ENCODE measurements at places on chromosomes 2 and 18.
A peak's percentile ranks its signal among the peaks of the same experiment; 100 is the strongest.

- DNase-seq: no peak
Measured at GRCh38 chr2:231169488-231169887, 28.9 kb upstream of the ARMC9 start.

- DNase-seq: no peak
Measured at GRCh38 chr2:25421820-25422411, 80.2 kb upstream of the DNMT3A start.

DNA sequence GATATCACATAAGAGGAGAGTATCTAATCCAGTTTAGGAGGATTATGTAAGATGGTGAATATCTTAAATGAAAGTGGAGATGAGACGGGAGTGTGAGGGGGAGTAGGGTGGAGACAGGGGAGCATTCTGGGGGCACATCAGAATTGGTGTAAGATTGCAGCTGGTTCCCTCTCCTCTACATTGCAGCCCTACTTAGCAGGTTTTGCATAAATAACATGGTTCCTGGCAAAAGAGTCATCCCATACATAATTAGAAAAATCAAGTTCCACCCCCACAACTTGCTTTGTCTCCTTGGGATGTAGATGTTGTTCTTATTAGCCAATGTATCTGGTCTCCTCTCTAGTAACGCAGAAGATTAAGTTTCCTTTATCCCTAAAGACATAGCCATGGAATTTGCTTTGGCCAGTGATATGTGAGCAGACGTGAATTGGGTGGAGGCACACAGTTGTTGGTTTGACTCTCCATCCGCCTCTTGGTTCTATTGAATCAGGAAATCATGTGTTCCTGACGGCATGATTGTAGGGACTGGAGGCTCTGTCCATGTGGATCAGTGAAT, 137.9 kb downstream of the KLHL14 start:
- DNase-seq: no peak

GRCh38 chr2:131535526-131535925, 7.8 kb downstream of the CCDC74A start:
- no peak for DNase-seq

DNA sequence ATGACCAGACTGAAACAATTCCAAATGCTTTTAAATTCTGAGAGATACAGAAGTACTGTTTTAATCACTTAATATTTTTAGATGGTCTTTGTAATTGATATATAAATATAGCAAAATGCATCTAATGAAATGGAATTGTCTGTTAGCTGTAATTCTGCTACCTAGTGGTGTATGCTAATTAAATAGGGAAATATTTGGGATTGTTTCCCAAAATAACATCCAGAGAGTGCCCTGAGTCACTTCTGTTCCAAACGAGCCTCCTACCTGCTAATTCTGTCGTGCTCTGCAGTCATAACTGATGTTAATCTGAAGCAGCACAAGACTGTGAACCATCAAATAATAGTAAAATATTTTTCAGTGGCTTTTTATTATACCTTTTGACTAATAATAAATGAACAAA, 71.4 kb upstream of the NOSTRIN start:
- DNase-seq: no peak

DNA sequence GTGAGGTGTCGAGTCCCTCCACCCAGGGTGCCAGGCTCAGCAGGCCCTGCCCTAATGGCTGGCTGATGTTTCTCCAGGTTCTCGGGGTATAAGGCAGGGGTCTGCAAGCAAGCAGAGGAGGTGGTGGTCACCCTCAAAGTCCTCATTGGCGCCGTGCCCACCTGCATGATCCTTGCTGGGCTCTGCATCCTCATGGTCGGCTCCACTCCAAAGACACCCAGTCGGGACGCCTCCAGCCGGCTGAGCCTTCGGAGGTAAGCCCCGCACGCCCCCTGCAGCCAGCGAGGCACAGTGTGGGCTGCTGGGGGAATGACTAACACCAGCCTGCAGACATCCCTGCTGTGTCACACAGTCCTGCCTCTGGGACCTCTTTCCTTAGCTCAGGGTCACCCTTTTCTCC, 14.1 kb downstream of the MFSD2B start:
- DNase-seq: no peak

- peak; percentile 47 for DNase-seq
Measured at GRCh38 chr18:3889803-3890202, 439.8 kb downstream of the TGIF1 start.

- DNase-seq: no peak
Measured at GRCh38 chr2:172335736-172336135, 91.7 kb upstream of the ITGA6 start.

DNA sequence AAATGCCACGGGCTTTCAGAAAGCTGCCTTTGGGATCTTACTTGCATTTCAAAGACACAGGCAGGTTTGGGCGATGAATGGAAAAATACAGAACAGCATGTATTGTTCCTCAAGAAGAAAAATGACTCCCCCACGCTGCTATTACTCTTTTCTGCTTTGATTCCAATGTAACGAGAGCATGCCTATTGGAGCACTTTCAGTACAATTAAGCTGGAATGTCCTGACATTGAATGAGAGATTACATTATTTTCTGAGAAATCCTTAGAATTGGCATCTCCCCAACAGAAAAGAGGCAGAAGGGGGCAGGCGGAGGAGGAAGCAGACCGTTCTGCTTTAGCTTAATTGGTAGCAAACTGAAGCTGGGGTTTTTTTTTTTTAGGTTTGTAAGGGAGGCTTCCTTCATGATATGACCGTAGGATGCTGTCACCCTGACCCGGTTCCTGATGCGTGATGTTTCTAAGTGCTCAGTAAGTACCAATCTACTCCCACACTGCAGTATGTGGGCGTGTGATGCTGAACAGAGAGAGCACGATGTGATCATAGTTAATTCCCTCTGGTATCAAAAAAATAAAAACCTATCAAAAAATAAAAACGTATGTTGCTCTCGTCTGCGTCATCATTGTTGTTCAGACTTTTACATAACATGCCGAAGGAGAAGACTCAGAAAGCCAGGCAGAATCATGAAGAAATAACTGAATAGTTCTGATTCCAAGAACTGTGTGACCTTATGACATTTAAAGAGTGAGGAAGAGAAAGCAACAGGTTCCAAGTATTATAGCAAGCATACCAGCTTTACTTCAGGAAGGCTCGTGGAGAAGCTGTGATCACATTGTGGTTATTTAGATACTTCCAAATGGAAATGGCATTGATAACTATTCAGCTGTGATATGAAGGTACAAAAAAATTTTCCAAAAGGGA, 40.5 kb downstream of the LONRF2 start:
- no peak for DNase-seq

GRCh38 chr18:48896875-48897511, 53.8 kb downstream of the SMAD7 start:
- DNase-seq: no peak

- DNase-seq: no peak
Measured at GRCh38 chr18:61738042-61738441, 154.8 kb downstream of the RNF152 start.

- DNase-seq: no peak
Measured at GRCh38 chr18:3441290-3441689, 8.7 kb upstream of the TGIF1 start.

DNA sequence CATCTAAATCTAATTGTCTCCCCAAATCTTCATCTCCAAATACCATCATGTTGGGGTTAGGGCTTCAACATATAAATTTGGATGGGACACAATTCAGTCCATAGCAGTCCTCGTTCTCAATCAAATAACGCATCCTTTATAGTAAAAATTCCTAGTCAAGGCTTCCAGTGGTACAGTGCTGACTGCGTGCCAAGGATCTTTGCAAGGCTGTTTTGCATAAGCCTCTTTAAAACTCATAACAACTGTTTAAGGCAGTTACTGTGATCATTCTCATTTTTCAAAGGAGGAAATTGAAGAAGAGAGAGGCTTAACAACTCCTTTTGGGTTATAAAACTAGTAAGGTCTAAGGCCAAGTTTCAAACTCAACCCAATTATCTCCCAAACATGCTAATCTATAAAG, 666.9 kb downstream of the NYAP2 start:
- DNase-seq: no peak

DNA sequence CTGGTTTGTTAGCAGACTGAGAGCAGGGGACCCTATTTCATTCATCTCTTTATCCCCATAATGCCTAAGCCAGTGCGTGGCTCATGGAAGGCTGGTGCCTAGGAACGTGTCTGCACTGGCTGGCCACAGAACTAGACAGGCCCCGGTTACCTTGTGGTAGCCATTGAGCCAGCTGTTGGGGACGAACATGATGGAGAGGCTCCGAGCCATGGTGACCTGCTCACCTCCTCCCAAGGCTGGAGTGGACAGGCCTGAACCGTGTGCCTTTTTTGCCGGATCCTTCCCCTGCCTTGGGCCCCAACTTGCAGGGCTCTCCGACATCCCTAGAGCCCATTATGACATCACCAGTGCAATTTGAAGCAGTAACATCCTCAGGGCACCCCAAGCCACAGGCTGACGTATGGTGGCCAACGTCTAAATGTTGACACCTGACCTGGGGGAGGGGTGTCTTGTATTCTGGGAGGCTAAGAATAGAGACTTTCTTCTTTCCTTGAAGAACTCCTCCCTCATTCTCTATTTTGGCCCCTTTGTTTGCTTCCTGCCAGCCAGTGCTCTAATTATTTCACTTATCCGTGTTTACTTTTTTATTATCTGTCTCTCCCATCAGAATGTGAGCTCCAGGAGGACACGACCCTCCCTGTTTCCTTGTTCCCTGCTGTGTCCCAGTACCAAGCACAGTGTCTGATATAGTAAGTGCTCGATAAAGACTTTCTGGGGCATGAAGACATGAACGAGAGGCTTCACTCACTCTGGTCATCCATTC, 12.2 kb upstream of the DNPEP start:
- no peak for DNase-seq

- DNase-seq: no peak
Measured at GRCh38 chr18:9359796-9360195, 25.2 kb downstream of the TWSG1 start.

DNA sequence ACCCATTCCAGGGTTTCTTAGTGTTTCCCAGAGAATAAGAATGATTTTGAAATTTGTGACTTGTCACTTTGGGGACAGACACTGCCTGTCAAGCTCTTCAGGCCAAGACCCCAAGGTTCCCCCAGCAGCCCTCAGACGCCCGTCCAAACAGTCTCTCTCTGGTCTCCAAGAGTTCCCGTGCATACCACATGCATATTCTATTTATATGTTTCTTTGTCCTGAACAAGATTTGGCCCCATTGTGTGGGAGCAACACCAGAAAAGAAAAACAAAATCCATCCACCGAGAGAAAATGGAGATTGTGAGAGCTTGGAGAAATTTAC, 52.2 kb upstream of the CTAGE1 start:
- DNase-seq: no peak

DNA sequence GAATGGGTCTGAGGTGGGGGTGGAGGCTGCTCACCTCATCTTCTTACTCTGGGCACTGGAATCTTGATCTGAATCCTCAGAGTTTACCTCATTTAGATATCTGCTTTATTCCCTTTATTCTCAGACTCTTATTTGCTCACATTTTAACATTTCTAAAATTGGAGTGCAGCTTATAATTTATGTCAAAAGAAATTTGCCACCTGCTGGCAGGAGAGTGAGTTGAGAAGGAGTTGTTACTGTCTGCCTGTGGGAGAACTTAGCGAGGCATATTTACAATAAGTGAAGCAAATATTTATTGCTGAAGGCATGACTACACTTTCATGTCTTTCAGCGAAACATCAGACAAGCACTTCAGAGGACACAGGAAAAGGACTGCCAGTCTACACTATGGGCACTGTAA, 16.4 kb upstream of the KIAA2012 start:
- DNase-seq: peak; percentile 41

DNA sequence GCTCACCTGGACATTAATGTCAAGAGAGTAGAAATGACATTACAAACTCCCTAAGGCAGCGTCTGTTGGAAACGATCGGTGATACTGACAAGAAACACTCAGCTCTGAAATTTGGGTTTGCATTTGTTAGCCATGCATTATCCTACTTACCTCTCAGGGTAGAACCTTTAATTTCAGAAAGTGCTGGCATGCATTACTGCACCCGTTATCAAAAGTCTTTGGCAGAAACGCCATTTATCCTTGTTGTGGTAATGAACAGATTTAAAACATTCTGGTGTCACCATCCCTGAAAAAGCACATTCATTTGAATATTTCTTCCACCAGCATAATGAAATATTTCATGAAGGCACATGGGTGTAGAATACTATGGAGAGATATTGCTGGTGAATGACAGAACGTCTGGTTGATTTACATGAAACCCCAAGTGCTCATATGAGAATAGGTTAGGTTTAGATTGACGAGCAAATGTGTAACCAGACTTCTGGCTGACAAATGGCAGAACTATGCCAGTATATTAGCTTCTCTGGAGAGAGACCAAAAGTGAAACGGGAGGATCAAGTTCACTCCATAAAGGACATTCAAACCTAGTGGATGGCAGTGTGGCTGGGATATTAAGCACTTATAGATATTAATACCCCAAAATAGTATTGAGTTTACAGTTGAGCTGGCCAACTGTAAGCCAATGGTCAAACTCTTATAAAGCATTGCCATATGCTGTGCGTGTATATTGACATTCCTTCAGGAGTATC, 53.5 kb upstream of the ITGB6 start:
- DNase-seq: peak; percentile 38

DNA sequence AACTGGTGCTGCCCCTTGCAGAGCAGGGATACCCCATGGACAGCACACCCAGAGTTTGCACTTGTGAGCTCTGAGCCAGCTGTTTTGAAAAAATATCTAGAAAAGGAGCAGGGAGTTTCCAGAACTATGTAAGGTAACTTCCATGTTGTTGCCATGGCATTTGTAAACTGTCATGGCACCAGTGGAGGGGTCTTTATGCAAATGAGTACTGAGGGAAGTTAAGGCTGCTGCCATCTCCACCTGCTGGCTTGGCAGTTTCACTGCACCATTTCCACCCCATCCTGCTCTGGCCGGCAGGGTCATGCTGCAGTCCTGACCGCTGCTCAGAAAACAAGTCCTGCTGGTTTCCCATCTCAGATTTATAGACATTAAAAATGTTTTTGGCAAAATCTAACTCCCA, 52.3 kb upstream of the SNTG2 start:
- no peak for DNase-seq

DNA sequence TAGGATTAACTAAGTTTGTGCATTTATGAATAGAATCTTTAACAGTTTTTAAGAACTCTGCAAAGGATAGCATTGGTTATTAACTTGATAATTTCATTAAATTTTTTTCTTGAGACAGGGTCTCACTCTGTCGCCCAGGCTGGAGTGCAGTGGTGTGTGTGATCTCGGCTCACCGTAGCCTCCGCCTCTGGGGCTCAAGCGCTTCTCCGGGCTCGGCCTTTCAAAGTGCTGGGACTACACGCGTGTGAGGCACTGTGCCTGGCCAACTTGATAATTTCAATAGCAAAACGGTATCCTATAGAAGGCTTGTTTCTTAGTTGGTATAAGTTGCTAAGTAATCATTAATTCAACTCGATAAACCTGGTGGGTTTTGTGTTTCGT, 38.0 kb downstream of the ADNP2 start:
- DNase-seq: peak; percentile 20

GRCh38 chr2:175854665-175855064, 147.4 kb downstream of the LNPK start:
- no peak for DNase-seq

GRCh38 chr2:231900486-231900942, 25.7 kb downstream of the NPPC start:
- DNase-seq: peak; percentile 58

DNA sequence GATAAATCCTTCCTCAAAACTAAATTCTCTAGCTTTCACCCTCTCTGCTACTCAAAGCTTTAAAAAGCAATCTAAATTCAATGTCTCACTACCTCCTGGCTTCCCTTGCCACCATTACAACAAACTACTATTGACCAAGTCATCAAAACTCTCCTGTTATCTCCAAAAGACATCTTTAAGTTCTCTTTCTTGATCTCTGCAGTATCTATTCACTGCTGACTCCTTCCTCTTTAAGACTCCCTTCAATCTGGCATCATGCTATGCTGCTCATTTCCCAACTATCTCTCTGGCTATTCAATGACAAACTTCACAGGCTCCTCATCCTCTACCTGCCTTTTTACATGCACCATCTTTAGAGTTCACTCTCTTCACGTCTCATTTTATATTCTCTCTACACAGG, 5.9 kb downstream of the PPP3R1 start:
- DNase-seq: no peak

Measured in epithelial cell of esophagus (primary cell).